ENCODE measurements at places on chromosomes 12 and 14. TPM values are rescaled to one million over a fixed set of nuclear protein-coding genes. Genes with fewer than 3 reads are reported as not detected.

The CAPRIN2 gene
- total RNA-seq, result 36.5 TPM

The CCDC198 gene
- not detected for total RNA-seq

The SMIM41 gene
- total RNA-seq, result 0.88 TPM

The LALBA gene
- not detected for total RNA-seq

The CMKLR1 gene
- not detected for total RNA-seq

The MYH6 gene
- not detected for total RNA-seq

The KRT77 gene
- total RNA-seq, result not detected

Data from glutamatergic neuron (in vitro differentiated cells).